ENCODE measurements at places on chromosomes 2 and 18.
A peak's percentile ranks its signal among the peaks of the same experiment; 100 is the strongest.

DNA sequence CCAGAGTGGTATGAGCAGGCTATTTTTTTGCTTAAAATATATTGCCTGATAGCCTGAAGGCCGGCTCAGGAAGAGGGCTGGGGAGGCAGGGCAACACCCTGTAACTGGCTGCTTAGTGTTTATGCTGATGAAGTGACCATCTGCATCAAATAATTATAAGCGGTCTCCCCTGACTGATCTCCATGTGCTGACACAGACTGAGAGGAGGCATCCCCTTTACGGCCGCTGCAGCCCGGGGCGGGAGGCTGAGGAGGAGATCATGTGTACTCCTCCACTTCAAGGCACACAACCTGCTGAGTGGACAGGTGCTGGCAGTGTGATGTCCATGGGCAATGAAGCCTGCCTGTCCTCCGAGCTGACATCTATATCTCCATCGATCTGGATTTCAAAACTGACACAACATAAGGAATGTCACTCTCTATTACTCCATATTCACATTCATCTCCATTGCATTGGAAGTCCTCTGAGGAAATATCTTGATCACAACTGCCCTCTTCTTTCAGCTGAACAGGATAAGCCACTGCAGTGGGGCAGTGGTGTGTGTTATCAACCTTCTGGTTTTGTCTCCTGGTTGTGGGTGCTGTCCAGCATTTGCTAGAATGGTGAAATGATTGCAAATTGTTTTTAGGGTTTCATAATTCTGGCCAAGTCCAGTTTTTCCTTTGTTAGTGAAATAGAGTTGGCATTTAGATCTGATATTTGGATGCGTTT is 143.5 kb downstream of the AQP4 start:
- no peak for DNase-seq

DNA sequence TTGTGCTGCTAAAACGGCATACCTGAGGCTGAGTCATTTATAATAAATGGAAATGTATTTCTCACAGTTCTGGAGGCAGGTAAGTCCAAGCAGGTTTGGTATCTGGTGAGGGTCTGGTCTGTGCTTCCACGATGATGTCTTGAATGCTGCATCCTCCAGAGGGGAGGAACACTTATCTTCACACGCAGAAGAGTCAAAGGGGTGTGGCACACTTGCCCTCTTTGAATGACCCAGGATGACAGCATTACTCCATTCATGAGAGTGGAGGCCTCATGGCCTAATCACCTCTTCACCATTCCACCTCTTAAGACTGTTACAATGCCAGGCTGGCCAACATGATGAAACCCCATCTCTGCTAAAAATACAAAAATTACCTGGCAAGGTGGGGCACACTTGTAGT is 61.0 kb downstream of the NCAPH start:
- no peak for DNase-seq

DNA sequence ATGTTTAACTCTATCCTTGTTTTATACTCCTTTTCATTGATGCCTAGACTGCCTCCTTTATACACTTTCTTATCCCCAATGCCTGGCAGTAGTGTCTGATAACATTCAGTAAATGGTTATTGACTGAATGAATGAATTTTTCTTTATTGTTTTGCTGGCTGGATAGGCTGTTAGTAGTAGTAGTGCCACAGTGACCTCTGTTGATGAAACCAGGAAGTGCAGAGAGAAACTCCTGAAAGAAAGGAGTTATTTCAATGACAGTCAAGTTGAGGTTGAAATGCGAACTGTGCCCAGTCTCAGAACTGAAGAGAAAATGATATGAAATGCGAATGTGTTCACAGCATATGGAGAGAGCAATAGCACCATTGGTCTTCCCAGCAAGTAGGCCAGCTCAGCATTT is 26.8 kb upstream of the SLC9A2 start:
- DNase-seq = no peak

- no peak for DNase-seq
These were observed 132.2 kb upstream of the SMAD7 start for GRCh38 chr18:49082714-49083688.

DNA sequence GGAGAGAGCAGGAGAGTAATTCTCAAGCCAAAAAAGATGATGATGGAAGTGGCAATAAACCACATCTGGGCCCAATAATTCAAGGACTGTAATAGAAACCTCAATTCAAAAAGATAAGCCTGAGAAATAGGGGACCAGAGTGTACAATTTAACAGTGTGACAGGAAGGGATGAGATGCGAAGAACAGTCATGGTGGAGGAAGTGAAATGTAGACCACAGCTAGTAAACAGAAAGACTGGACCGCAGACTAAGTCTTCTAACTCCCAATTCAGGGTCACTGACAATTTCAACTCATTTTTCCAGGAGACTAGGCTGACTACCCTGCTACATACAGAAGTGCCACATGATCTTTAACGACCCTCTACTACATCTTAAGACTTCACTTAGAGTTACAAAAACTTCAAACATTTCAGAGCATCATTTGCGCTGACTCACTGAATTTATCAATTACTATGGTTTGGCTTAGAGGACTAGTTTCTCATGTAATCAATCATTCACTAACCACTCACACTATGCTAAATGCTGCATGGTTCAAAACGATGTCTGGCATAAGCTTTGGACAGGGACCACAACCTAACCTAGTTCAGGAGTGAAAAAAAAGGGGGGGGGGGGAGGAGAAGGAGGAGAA is 9.0 kb downstream of the CUL3 start:
- no peak for DNase-seq

DNA sequence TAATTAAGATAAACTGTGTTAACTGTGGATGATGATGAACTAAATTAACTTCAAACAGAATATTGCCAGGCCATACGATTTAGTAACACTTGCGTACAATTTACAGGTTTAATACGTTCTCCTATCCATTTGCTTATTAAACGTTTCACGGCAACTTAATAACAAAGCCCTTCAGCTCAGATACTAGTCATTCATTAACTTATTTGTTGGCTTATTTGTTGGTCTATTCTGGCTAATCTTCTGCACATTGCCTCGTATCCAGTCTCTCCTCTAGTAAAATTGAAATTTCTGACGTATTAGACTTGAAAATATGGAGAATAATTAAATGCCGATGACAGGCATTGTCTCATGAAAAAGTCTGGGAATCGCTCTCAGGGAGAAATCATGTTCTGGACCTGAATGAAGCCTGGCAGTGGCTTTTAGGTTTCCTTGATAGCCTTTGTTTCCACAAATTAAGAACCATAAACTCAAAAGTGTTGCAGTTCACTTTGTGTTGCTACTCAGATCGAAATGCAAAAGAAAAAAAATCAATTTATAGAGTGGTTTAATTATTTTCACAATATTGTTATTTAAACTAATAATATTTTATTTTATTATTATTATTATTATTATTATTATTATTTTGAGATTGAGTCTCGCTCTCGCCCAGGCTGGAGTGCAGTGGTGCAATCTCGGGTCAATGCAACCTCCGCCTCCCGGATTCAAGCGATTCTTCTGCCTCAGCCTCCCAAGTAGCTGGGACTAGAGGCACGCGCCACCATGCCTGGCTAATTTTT is 4.5 kb downstream of the SCLY start:
- DNase-seq = no peak

DNA sequence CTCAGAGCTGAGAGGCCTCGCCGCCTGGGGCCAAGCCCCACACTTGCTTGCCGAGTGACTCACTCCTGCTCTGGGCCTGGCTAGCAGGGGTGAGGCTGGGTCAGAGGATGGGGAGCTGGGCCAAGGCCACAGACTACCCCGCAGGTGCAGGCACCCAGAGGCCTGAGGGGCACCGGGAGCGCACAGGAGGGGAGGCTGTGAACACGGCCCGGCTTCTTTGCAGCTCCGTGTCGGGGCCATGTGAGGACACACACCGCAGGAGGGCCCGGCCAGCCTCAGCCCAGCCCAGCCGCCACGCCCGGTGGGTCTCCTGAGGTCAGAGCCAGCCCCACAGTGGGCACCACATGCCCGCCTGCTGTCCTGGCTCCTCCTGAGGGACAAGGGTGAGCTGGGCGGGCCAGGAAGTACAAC is 8.4 kb downstream of the GPC1 start:
- DNase-seq = no peak

- no peak for DNase-seq
These were observed 365 bp upstream of the RAMP1 start for GRCh38 chr2:237859082-237859433.

DNA sequence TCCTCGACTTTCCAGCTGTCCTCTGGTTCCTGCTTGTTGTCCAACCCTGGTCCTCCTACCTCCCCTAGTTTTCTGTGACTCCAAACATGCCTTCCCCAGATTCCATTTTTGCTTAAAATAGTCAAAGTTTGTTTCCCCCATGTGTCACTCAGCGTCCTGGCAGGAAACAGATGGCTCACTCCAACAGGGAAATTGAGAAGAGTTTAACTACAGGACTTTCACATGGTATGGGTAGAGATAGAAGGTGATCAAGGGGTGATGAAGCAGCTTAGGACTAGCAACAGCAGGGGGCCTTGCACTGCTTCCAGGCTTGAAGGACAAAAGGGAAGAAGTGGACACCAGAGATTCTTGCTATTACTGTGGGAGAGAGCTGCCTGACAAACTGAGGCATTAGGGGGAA is 6.1 kb upstream of the CUL3 start:
- no peak for DNase-seq

- DNase-seq = no peak
These were observed 1.1 kb downstream of the TRABD2A start for GRCh38 chr2:84879584-84880394.

DNA sequence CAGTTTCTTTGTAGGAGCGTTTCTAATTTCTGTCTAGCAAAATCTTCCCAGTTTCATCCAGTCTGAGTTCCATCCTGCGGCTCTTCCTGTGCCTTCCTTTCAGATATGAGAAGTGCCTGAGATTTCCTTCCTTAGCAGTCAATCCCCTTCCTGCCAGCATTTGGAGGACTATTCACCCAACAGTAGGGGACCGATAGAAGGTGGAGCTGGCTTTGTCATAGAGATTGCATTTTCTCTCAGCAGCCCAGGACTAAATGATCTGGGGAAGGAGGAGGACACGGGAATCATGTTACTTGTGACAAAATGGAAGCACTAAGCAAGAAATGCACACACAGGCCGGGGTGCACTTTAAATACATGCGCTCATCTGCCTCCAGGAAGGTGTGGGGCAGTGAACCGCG is 5.6 kb upstream of the SMIM21 start:
- DNase-seq = no peak

- no peak for DNase-seq
These were observed 374.2 kb downstream of the EN1 start for GRCh38 chr2:118473241-118473640.

DNA sequence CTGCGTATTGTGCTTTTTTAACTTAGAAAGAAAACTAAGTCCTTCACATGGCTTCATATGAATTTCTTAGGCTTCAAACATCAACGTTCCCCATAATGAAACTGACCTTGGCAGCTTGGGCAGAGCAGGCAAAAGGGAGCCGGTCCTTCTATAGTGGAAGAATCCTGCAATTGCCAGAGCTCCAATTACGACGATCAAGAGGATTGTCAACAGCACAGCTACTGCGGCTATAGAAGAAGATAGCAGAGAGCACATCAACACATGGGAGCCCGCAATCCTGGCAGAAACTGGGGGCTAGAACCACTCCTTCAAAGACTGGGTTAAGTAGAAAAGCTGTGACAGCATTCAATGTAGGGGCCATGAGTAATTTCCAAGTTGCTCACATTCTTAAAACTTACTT is 69.8 kb downstream of the DHRS9 start:
- no peak for DNase-seq

DNA sequence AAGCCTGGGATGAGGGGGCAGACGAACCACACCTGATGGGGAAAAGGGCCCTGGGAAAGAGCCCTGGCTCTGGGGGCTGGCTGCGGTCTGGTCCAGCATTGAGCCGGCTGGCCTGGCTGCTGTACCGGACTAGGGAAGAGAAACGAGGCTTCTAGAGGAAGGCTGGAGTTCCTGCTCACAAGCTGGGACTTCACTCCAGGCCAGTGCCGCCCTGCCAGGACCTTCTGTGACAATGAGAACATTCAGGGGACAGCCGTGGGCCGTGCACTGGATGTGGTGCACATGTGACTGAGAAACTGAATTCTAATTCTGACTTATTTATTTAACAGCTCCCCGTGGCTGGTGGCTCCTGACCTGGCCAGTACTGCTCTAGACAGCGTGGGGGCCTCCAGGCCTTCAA is 269.3 kb downstream of the HDAC4 start:
- DNase-seq = no peak

DNA sequence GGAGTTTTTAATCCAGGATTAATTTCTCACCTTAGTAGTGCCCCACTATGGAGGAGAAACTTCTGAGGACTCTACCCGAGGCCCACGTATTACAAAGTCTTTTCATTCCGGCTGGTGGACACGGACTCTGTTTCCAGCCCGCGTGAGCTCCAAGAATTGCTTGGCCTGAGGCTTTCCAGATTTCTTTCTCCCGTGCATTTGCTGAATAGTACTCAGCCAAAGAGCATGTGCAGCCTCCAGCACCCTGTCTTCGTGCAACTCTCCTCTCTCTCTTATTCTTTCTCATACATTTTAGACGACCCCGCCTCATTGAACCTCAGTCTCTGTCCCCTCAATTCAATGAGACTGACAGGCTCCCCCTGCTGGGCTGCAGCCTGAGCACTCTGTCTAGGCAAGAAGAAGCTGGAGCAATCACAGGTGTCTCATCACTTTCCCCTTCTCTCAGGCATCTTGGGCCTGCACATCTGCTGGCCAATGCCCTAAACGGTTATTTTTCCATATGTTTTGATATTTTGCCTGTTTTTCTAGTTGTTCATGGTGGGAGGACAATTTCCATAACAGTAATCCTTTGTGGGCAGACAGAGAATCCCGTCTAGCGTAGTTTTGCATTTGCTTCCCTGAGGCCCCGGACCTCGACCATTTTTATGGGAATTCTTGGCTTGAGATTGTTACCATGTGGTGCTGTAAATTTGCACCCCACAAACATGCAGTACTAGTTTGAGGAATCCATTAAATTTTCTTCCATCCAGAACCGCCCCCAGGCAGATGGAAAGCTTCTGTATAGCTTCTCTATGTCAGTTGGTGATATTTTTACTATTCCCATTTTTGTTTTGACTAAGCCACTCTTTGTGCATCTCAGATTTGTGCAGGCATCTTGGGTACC is 50.1 kb upstream of the LPIN2 start:
- peak; percentile 54 for DNase-seq

- DNase-seq = no peak
These were observed 370.0 kb upstream of the SPRED2 start for GRCh38 chr2:65802298-65802942.

GRCh38 chr2:64594226-64594989 is 59.3 kb downstream of the SERTAD2 start:
- DNase-seq = no peak

GRCh38 chr18:75227535-75228296 is 17.1 kb downstream of the TSHZ1 start:
- no peak for DNase-seq

Data from effector memory CD4-positive, alpha-beta T cell (primary cell).